K562 (cell line): ENCODE measurements at places on chromosomes 3 and 15. TPM values are rescaled to one million over a fixed set of nuclear protein-coding genes. Genes with fewer than 3 reads are reported as not detected.

Gene ROPN1
- not detected in 2 replicates for total RNA-seq

Gene IL20RB
- total RNA-seq, result 4.6 and 5.3 TPM in 2 replicates

DNA sequence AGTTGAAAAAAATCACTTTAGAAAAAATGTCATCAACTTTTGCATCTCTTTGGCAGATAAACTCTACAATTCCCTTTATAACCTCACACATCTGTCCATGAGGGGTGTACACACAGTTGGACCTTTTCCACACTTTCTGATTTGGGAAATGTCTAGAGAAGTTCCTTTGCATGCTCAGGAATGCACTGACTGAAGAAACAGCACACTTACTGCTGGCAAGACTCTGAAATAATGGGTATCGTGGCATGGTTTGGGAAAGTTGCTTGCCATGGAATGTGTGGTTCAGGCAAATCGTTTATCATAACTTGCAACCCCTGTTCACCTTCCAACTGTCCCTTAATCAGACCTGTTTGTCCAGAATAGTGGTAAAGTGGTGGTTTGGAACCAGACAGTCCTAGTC lies 135.3 kb upstream of the TGFBR2 start:
- DNase-seq, result no peak

DNA sequence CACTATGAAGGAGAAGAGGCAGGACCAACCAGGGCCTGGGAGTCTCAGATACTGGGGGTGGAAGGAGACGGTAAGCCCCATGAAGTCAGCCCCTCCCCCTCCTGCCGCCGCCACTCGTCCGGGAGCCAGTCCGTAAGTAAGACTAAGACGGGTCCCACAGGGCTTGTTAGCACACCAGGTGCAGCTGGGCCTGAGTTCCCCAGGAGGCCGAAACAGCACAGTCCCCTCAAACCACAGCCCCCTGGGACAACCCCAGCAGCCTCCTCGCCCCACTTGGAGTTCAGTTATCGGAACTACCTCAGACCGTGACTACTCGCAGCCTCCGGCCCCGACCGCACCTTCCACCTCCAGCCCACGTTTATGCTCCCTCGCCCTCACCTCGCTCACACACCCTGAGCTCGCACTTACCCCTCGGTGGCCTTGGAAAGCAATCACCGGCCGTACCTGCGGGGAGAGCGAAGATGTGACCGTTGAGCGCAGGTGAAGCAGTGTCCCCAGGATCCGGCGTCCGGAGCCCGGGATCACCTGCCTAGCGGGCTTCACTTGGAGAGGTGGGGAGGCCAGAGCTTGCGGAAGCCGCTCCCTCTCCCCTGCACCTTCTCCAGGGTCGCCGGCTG lies 557 bp downstream of the ELL3 start:
- DNase-seq, result no peak

DNA sequence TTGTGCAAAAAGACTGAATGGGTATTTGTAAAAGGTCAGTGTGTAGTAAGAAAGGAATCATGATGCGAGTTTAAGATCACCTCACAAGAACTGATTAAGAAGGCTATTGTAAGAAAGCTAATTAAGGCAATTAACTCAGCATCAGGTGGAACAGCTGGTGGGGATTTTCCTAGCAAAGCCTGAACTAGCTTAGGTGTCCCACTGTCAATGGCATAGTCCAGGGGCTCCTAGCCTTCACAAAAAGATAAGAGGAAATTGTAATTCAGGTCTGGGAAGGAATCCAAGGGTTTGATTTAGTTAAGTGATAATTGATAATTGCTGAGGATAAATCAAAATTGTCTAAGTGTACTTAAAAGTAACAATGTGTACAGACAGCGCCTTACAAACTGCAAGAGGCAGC lies 901.6 kb downstream of the TUSC7 start:
- DNase-seq, result no peak
